Posterior cingulate gyrus (tissue), 11 donors: ENCODE measurements at places on chromosomes 16 and 17.

- no peak for DNase-seq
Measured at GRCh38 chr17:9676084-9676483, 30.8 kb downstream of the USP43 start.

GRCh38 chr16:8961811-8962390 lies 1.8 kb downstream of the USP7 start:
- DNase-seq: no peak

DNA sequence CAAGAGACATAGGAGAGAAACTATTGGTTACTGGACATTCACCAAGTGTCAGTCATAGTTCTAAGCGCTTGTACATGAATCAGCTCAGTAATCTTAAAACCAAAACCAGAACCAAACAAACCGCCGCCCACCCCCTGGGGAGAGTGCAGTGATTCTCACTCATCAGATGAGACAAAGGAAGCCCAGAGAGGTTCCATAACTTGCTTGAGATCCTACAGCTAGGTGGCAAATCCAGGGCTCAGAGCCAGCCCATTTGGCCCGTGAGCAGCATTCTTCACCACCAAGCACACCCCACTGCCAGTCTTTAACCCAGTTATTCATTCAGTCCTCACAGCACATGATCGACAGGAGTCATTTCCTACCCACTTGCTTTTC lies 37.2 kb upstream of the RGS9 start:
- DNase-seq: no peak

DNA sequence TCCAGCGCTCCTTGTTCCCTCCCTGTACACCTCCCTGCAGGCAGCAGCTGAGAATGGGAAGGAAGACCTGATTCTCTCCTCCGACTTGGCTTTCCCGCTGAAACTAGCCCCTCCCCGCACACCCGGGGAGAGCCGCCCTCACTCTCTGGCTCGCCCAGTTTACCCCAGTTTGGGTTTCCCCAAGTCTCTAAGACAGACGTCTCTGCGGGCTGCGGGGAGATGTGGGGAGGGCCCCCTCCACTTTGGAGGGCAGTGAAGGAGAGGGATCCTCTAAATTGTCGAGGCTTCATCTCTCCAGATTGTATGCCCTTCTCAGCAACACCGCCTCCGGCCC lies 797 bp downstream of the GRB7 start:
- DNase-seq: no peak

DNA sequence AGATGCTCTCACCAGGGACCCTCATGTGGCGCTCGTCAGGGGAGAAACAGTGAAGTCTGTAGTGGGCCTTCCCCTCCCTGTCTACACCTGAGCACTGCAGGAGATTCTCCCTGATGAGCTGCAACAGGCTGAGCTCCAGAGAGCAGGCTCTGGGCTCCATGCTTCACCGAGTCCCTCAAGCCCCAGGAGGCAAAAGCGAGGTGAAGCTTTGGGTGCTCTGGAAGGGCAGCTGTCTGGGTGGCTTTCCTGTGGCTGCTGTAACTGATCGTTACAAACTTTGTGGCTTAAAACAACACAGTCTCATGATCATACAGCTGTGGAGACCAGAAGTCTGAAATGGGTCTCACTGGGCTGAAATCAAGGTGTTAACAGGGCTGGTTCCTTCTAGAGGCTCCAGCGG lies 12.1 kb upstream of the CD300LD start:
- DNase-seq: no peak

GRCh38 chr16:48608871-48609651 lies 919 bp downstream of the N4BP1 start:
- peak; percentile 25 for DNase-seq

DNA sequence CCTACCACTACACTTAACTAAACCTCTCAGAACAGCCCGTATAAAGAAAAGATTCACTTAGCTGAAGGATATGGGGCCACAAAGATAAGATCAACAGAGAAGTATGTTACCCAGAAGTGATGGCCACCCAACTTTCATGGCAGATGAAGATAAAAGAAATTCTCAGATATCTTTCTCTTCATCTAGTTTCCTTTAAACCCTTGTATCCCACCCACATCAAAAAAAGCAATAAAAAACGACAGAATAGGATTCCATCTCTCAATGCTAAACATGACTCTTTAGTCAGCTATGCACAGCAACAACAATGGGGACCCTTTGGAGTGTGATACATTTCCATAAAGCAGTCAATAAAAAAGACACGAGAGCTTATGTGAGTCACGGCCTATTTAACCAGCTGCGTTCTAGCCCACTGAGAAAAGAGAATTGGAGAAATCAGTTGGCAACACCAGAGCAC lies 86.6 kb downstream of the SNX11 start:
- DNase-seq: no peak

DNA sequence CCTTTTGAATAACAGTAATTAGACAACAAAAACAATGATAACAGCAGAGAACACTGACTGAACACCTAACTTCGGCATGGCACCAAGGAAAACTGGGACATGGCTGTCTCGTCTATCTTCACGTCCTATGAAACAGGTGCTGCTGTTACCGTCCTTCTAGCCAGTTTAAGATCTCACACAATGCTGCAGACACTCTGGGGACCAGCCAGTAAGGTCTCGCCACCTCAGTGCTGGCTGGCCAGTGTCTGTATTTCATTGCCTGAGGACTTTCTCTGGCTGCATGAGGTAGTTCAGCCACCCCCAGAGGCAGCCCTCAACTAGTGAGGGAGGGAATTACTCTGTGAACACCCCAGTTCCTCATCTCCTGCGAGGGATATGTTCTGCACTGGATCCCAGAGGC lies 57.6 kb downstream of the AMFR start:
- no peak for DNase-seq

DNA sequence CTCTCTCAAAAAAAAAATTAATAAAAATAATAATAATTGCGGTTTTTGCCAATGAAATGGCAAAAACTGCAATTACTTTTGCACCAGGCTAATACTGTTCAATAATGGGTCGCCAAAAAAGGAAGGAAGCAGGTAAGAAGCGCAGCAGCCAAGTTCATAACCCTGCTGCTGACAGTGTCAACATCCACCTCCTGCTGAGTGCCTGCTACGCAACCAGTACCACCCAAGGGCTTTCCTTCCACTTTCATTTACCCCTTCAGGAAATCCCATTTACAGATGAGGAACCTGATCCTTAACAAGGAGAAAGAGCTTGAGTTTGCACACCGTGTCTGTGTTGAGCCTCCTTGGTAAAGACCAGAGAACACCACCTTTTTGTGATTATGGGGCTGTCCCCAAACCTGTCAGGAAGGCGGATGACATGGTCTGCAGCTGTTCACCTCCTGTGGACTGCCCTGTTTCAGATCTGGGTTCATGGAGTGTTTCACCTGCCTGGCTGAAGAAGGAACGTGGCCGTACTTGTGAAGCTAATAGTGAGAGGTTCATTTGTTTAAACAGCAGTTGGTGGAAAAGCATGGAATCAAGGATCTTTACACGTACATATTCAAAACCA lies 378.0 kb downstream of the SLC39A11 start:
- no peak for DNase-seq

GRCh38 chr16:58491-59439 lies 5.1 kb downstream of the SNRNP25 start:
- no peak for DNase-seq
